ENCODE measurements at places on chromosomes 6 and 20.

- no peak for DNase-seq
Measured at GRCh38 chr20:24723647-24724352, 225.3 kb upstream of the CST7 start.

DNA sequence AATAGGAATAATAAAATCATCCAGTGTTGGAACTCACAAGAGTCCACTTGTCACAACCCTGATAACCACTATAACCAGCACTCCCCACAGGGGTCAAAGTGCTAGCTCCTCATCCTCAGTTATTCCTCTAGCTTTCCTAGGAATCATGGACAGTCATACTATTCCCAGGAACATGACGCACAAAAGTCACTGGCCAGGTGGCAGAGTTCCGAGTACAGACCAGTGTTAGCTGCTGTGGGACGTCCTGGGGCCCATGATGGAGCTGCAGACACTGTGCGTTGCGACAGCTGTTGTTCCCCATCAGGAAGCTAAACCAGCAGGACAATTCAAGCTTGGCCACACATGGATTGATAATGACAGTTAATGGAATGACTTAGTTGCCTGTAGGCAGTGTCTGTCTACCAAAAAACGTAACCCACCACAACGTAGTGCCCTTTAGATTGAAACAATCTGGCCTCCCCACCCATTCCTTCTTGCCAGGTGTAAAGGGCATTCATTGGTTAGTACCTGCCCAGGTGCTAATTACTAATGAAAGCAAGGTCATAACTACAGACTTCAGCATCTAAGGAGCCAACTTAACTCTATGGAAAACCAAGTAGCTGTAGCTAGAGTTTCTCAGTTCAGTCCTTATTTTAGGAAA, 17.4 kb downstream of the EZR start:
- DNase-seq: no peak

GRCh38 chr20:34023937-34024722, 30.4 kb downstream of the RALY start:
- no peak for DNase-seq

DNA sequence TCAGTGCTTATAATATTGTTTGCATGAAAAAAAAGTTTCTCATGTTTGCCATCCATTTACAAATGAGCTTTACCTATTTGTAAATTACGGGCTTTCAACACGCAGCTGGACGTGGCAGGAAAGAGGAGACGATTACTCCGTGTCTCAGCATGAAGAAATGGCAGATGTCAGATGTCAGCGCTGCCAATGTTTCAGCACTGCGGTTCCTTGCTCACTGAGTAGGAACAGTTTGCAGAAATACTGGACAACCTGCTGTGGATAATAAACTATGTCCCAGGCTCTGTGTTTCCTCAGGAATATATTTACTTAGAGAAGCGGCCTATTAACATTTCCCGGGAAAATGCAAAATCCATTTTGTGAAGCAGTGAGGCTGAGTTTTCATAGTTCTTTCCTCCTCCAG, 22.7 kb downstream of the RAMACL start:
- no peak for DNase-seq

DNA sequence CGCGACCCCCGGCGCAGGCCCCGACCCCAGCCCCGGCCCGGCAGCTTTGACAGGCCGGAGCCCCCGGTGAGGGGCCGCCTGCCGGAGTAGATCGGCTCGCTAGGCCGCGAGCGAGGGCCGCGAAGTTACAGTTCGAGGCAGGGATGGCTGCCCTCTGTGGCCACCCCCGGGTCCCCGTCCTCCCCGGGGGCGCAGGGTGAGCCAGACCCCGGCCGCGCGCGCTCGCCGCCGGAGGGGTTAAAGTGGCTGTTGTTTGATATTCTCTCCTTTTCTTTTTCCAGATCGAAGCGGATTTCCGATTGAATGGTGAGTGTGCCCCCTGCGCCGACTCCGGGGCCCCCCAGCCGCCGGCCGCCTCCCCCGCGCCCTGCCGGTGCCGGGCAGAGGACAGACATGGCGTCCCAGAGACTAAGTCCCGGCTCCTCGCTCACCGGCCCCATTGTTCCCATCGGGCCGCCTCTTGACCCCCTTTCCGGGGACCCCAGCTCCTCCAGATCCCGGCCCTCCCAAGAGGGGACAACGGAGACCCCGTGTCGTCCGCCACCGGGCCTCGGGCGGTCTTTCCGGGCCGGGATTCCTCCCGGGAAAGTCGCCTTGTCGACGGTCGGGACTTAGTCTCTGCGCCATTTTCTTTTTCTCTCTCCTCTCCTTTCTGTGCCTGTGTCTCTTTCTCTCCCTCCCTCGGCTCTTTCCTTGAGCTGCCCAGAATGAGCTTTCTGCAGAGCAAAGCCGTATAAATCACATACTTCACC, 704 bp downstream of the TOP1 start:
- DNase-seq: no peak

DNA sequence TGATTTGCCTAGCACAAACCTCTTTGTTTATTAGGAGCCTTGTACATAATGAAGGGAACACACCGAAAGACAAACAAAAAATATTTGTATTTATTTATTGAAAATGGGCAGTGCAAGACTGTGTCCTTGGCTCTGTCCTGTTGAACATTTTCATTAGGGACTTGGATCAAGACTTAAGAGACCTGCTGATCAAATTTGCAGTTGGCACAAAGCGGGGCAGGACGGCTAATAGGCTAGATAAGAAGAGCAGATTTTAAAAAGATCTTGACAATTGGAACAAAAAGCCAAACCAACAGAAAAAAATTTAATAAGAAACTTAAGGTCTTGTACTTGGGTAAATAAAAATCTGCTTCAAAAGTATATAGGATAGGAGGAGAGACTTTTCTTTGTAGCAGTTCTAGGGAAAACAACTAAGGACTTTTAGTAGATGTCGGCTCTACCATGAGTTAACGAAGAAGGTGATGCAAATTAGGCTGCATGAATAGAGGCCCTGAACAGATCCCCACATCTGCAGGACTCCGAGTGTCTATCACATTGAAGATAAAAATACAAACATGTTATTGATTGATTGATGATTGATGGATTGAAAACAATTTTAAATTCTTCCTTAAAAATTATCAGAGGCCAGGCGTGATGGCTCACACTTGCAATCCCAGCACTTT, 124.1 kb upstream of the SPACA1 start:
- no peak for DNase-seq

DNA sequence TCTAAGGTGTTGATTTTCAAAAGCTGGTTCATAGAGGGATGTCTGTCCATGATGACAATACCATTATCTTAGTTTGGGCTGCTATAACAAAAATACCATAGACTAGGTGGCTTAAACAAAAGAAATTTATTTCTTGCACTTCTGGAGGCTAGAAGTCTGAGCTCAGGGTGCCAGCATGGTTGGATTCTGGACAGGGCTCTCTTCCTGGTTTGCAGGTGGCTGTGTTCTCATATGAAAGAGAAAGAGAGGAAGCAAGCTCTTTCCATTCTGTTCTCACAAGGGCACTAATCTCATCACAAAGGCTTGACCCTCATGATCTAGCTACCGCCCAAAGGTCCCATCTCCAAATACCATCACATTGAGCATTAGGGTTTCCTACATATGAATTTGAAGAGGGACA, 144.5 kb upstream of the SLC24A3 start:
- DNase-seq: no peak

DNA sequence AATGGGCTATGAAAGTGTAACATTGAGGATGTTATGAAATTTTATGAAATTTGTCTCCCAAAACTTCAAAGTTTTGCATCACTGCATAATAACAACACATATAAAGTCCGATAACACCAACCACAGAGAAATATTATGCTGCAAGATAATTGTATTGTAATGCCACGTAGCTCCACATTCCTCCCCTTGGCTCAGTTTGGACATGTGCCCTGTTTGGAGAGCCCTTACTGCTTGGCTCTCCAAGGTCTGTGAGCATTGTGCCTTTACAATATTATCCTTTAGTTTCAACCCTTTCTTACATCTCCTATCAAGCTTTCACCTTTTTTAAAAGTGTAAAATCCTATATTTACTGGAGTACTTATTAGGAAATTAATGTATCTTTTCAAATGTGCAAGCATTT, 10.8 kb downstream of the HBS1L start:
- DNase-seq: no peak

GRCh38 chr6:166697113-166697512, 70.1 kb upstream of the RPS6KA2 start:
- DNase-seq: no peak

DNA sequence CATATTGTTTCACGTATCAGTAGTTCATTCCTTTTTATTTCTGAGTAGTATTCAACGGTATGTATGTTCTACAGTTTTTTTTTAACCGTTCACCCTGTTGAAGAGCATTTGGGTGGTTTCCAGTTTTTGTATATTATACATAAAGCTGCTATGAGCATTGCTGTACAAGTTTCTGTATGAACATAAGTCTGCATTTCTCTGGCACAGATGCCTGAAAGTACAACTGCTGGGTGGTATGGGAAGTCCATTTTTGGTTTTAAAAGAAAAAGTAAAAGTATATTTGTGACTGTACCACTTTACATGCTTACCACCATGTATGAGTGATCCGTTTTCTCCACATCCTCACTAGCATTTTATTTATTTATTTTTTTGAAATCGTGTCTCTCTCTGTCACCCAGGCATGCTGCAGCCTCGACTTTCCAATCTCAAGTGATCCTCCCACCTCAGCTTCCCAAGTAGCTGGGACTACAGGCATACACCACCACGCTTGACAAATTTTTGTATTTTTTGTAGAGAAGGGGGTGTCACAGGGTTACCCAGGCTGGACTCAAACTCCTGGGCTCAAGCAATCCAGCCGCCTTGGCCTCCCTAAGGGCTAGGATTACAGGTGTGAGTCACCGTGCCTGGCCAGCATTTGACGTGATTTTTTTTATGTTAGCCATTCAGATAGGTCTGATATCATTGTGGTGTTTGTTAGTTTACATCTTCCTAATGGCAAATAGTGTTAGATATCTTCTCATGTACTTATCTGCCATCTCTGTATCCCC, 11.0 kb upstream of the SIM1 start:
- DNase-seq: no peak

GRCh38 chr20:19890445-19891051, 126.6 kb upstream of the NAA20 start:
- DNase-seq: peak; percentile 63

DNA sequence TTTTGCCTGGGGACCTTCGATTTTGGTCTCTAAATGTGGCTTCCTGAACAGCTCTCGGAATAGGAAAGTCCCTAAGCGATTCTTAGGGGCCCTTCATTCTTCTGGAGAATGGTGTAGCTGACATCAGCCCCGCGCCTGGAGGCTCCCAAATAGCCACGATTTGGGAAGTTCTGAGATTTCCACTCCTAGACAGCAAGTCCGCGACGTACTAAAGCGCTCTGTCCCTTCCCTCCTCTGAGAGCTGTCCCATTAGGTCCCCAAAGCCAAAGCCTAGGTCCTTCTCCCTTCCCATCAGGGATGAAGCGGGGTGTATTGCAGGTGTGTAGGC, 756 bp downstream of the MOXD1 start:
- DNase-seq: no peak

DNA sequence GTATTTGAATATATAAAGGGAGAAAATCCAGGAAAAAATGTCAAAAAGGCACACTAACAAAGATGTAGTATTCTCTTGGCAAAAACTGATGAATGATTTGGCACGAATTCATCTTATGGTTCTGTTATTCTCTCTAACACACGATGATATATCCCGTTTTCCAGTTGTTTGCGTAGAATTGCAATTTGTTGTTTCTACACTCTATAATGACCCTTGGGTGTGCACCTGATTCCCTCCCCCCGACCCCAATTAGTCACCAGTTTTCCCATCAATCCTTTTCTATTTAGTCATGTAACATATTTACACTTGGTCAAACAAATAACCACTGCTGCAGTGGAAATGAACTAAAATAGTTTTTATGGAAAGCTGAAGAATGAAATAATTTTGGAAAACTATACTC, 1.5 kb upstream of the ARID1B start:
- DNase-seq: no peak

GRCh38 chr20:8303651-8304050, 171.6 kb downstream of the PLCB1 start:
- no peak for DNase-seq

- no peak for DNase-seq
Measured at GRCh38 chr6:138494312-138494711, 5.0 kb downstream of the NHSL1 start.

DNA sequence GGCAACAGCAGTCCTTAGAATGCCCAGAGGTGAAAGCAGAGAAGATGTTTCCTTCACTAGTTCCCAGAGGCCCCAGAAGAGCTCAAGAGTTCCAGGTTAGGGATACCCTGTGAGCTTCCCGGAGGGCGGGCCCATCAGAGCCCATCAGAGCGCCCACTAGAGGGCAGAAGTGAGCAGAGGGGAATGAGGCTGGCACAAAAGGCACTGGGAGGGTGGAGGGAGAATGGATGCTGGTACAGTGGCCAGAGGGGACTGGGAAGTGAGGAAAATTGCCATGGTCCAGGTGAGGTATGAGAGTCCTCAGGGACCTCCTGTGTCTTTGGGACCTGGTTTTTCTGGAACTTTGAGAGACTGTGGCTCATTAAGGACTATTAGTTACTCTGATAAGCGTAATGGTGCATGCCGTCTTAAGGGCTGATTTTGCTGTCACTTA, 57.3 kb downstream of the LINC00237 start:
- no peak for DNase-seq

GRCh38 chr6:108574457-108575141, 13.9 kb downstream of the FOXO3 start:
- no peak for DNase-seq

GRCh38 chr6:81878479-81878878, 126.0 kb upstream of the TENT5A start:
- DNase-seq: no peak

- no peak for DNase-seq
Measured at GRCh38 chr20:23656372-23656771, 18.6 kb upstream of the CST3 start.

GRCh38 chr6:121896363-121896762, 460.9 kb downstream of the GJA1 start:
- DNase-seq: no peak

GRCh38 chr6:113668641-113669408, 188.3 kb upstream of the MARCKS start:
- DNase-seq: no peak

DNA sequence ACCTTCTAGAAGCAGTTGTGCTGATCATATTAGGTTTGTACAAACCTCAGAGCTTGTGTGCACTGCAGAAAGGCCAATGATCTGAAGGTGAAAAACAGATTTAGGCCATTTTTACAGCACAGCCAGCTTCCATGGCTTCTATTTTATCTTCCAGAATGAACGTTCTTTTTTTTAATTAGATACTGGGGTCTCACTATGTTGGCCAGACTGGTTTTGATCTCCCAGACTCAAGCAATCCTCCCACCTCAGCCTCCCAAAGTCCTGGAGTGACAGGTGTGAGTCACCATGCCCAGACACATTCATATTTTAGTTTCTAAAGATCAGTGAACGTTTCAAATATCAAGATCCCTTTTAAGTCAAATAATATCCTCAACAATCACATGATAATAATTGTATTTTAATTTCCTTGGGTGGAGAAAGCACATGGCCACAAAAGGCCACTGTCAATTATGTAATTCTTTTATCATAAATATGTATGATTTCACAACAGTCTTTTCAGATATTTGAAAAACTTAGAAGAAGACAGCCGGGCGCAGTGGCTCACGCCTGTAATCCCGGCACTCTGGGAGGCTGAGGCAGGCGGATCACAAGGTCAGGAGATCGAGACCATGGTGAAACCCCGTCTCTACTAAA, 326.7 kb upstream of the JARID2 start:
- no peak for DNase-seq

- no peak for DNase-seq
Measured at GRCh38 chr6:110331816-110332215, 26.3 kb downstream of the METTL24 start.

GRCh38 chr20:63664861-63665594, 6.9 kb downstream of the RTEL1 start:
- DNase-seq: no peak
